ENCODE measurements at places on chromosomes 3 and 15.

DNA sequence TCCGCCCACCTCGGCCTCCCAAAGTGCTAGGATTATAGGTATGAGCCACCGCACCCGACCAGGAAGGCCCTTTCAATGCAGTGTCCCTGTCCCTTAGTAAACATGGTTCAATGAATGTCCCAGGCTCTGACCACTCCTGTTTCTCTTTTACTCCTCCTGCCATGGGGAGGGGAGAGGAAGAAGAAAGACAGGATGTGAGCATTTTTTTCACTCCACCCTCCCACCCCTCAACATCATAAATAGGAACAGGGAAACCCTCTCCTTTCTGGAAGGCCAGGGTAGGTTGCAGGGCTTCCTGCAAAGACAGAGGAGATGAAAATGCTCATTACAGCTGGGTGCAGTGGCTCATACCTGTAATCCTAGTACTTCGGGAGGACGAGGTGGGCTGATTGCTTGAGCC lies 7.5 kb upstream of the TATDN2 start:
- no peak for DNase-seq

DNA sequence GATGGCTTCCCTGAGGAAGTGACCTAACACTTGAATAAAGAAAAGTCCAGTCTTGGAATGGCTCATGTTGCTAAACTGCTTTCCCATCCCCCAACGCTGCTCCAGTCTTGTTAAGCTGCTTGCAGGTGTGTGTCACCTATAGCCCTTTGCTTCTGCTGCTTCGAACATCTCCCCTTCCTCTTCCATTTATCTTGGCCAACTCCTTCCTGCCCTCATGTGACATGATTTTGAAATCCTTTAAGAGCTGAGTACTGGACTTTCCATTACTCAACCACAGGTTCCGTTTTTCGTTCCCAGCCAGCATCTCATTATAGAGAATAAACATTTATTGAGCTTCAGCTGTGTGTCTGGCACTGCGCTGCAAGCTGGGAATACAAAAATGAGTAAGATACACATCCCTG lies 1.7 kb downstream of the ATG7 start:
- no peak for DNase-seq

DNA sequence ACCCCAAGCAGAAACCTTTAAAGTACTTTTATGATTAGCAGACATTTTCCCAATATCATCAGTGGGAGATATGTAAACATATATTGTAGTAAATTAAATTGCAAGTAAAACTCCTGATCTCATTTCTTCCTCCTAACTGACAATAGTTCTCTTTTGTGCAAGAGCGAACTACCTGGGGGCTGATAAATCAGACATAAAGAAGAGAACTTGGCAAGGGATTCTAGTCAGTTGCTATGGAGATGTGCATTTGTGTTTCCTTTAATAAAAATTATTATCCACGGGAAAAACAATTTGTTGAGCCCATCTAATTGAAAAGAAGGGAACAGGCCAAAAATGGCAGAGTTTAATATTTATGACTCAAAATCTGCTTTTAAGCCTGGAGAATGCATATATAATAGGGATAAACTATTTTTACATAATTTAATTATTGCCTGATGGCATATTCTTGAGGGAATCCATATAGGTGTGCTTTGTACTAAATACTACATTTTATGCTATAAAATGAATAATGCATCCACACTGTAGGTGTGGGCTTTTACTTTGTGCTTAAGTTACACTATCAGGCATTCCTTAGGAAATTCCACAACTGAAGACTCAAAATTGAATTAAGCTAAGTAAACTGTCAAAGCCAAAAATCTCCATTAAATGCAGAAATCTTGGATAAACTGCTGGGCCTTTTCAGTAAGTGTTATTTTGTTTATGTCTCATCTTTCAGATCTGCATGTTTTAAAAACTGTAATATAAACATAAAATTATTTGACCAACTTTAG lies 258.1 kb downstream of the ERC2 start:
- DNase-seq, result no peak

- no peak for DNase-seq
Observed at GRCh38 chr15:26670116-26670515, 102.8 kb downstream of the GABRB3 start.

DNA sequence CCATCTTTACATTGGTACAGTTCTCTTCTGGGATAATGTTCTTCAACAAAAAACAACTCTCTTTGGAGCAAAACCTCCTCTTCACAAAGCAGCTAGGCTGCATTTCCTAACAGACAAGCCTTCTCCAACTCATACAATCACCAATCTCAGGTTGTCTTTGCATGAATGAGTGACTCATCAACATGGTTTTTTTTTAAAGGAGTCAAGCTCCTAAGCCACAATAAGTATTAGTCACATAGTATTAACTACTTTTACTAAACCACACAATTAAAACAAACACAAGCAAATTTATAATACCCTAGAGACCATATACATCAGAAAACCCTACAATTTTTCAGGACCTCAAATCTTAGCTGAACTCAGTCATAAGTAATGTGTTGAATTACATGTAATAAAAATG lies 137.4 kb downstream of the TBC1D5 start:
- no peak for DNase-seq

- no peak for DNase-seq
Observed at GRCh38 chr3:123930445-123930844, 30.6 kb downstream of the CCDC14 start.

All from hematopoietic multipotent progenitor cell treated with erythropoietin and hydrocortisone succinate and interleukin-3 and kit ligand, for 15 days (in vitro differentiated cells).